ENCODE measurements at places on chromosomes 1 and 21.
A peak's percentile ranks its signal among the peaks of the same experiment; 100 is the strongest.

GRCh38 chr1:190807629-190808028 is 330.0 kb upstream of the BRINP3 start:
- DNase-seq = no peak

- no peak for DNase-seq
Observed at GRCh38 chr1:54229281-54229891, 29.4 kb downstream of the MRPL37 start.

DNA sequence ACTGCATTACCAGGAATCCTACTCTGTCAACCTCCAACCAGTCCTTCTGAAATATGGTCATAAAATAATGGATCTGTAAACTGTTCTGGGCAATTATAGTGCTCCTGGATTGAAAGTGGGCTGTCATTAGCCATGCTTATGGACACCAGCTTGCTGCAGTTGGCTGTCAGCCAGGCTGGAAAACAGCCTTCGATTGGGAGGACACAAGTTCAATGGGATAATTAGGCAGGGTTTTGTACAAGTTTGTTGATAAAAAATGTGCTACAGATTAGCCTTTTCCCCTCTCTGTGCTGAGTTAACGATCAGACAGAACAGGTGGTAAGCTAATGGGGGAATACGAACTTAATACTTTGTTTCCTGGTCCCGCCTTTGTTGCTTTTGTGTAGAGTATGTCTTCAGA is 413.9 kb downstream of the DUSP10 start:
- no peak for DNase-seq

- peak; percentile 75 for DNase-seq
Observed at GRCh38 chr1:83954166-83954823, 44.6 kb downstream of the TTLL7 start.

- no peak for DNase-seq
Observed at GRCh38 chr1:200866521-200866920, 6.3 kb upstream of the GPR25 start.

- no peak for DNase-seq
Observed at GRCh38 chr1:156461781-156462647, 38.6 kb downstream of the MEF2D start.

- DNase-seq = peak; percentile 70
Observed at GRCh38 chr1:102550729-102551384, 554.1 kb upstream of the OLFM3 start.

DNA sequence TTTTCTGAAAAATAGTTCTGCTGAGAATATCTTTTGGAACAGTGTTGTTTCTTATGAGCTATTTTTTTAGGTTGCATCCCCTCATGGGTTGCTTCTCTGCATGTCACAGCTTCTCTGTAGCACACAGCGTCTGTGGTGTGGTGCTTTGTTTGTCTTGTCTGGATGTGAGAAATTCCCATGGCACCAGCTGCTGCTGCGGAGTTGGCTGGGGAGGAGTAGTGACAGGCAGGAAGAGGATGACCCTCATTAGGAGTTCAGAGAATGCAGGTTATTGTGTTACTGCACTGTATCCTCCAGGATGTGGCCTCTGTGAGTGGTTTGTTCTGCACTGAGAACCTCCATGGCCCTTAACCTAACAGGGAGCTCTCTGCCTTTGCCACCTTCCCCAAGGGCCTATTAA is 64.8 kb downstream of the TSEN15 start:
- no peak for DNase-seq

DNA sequence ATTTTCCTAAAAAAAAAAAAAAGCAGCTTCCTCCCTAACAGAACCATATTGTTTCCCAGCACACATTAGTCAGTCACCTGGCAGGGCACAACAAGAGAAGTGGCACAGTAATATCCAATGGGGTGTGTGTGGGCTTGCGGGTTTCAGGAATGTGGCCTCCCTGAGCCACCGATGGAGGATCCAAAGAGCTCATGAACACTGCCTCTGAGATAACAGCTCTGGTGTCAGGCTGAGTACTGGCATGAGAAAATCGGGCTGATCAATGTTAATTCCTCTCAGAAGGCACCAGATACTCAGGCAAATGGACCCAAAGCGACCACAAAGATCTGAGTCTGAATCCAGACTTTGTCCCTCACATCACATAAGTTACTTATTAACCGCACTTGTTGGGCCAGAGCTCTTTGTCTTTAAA is 2.2 kb upstream of the LYPD8 start:
- no peak for DNase-seq

Measured in WERI-Rb-1 (cell line).